Prostate gland (tissue), 2 donors: ENCODE measurements at places on chromosomes 4 and X. TPM values are rescaled to one million over a fixed set of nuclear protein-coding genes. Genes with fewer than 3 reads are reported as not detected.

DNA sequence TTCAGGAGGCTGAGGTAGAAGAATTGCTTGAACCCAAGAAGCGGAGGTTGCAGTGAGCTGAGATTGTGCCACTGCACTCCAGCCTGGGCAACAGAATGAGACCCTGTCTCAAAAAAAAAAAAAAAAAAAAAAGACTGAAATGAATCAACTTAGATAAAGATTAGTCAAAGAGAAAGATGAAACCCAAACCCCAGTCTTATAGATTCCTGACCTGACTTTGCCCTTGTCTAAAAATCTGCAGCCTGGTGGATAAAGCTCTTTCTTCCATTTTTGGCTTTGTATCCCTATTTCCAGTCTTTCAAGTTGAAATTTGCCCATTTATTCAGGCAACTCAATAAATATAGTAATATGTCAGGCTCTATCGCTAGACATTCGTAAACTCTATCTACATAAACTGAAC lies 39.3 kb upstream of the SPINK2 start:
- no peak for DNase-seq

- DNase-seq: no peak
These were observed 32.8 kb downstream of the GATB start for GRCh38 chr4:151728006-151728405.

GRCh38 chr4:40152637-40153036 lies 44.2 kb upstream of the RHOH start:
- no peak for DNase-seq

- DNase-seq: no peak
These were observed 250.5 kb downstream of the TLL1 start for GRCh38 chr4:166123546-166123945.

Gene CSAG2
- total RNA-seq: not detected

Gene STPG2
- total RNA-seq: 1.1 TPM

DNA sequence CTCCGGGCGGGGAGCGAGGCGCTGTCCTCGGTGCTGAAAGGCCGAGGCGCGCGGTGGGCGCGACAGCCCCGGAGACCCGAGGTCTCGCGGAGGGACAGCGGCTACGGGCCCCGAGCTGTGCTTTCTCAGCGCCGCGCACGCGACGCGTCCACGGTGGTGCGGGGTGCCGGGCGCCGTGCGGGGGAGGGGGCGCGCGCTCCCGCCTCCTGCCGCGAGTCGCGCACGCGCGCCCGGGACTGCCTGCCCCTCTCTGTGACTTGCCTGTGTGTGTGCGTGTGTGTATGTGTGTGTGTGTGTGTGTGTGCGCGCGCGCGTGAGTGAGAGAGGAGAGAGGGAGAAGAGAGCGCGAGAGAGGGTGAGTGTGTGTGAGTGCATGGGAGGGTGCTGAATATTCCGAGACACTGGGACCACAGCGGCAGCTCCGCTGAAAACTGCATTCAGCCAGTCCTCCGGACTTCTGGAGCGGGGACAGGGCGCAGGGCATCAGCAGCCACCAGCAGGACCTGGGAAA lies at the start of gene GRIA2:
GRIA2 (plus strand) TSS at position 358 of the 511 bp plus-strand sequence. CDS start 315 bp downstream, outside the sequence.
- no peak for DNase-seq

Gene SORCS2
- total RNA-seq: 1.0 TPM

GRCh38 chr4:138308356-138308755 lies 66.2 kb upstream of the SLC7A11 start:
- no peak for DNase-seq

Gene PNMA6E
- 6.9 TPM for total RNA-seq

Gene GAGE13
- total RNA-seq: not detected

Gene CENPE
- 4.5 TPM for total RNA-seq

Gene GC
- 0.45 TPM for total RNA-seq

DNA sequence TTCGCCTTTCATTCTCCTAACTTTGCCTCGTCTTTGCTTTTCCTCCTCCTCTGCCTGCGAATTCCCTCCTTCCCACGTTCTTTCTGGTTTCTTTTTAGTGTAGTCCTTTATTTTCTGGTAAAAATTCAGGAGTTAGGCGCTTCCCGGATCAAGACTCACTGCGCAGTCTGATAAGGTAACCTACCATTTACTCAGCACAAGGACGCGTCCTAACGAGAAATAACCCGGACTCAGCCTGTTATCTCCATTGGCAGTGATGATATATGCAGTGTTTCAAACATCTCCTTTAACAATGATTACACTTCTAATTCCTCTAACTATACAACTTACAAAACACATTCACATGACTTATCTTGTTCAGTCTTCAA lies 357 bp upstream of the ETNPPL start:
- no peak for DNase-seq

- DNase-seq: no peak
These were observed 26.1 kb upstream of the EPHA5 start for GRCh38 chr4:65696436-65696835.

Gene ANXA10
- total RNA-seq: not detected

DNA sequence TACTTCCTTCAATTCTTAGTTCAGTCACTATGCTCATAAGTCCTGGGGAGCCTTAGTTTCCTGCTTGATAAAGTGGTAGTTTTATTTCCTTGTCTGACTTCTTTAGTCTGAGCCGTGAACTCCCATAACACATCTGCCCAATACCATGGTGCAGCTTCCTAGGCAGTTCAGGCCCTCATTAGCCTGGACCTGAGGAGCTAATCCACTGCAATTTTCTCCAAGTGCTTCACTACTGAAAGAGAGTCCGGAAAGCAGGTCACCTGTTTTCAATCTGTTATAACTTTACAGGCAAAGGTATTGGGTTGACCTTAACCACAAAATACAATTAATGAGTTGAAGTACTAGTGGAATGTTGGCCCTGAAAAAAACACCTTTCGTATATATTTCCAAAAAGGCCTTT lies 245.4 kb upstream of the BOD1L1 start:
- no peak for DNase-seq

Gene BEND4
- total RNA-seq: 25.2 TPM

DNA sequence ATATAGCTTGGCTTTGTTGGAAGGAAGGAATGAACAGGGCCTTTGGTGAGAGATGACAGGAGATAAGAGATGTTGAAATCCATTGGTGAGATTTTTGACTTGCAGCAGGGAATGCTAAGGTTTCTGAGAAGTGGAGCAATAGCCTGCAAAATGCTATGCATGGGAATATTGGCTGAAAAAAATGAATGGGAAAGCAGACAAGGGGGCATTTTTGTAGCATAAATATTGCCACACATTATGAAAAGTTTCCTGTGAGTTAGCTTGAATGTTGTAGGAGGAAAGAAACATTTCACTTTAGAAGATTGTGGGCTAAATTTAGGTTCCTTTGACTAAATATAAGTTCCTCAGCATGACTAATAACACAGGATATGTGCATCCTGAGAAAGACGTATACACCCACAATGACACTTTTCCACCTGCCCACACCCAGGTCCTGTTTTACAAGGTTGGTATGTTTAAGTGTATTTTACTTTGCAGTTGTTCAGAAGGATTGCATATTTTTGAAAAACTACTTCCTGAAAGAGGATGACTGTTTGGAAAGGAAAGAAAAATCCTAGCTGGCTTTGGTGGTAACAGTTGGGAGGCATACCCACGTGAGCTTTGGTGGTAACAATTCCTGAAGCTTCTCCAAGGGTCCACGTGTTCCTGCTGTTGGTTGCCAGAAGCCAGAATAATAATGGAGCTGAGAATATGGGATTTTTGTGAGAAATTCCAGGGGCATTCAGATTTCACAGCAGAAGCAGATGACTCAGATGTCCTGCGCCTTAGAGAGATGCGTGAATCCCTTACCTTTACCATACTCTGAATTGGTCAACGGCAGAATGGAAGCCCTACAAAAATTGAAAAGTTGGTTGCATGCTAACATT lies 28.5 kb downstream of the PHEX start:
- no peak for DNase-seq

Gene GPR34
- total RNA-seq: 8.2 TPM

GRCh38 chr4:13348216-13348615 lies 135.9 kb downstream of the RAB28 start:
- DNase-seq: no peak

Gene MAGED2
- total RNA-seq: 304 TPM

Gene LARP1B
- 20.9 TPM for total RNA-seq

DNA sequence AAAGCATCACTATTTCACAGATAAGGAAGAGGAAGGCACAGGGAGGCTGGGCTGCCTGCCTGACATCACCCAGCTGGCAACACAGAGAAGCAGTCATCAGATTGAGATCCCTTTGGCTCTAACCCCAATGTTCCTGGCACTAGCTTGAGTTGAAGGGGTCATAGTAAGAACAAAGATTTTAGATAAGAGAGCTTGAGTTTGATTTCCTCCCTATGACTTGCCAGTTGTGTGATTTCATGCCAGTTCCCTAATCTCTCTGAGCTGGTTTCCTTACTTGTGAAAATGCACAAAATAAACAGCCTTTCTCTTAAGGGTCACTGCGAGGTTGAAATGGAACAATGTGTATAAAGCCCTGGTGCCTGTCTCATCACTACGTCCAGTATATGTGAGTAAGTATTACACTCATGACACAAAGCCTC lies 475.4 kb upstream of the HS3ST1 start:
- peak; percentile 73 for DNase-seq

GRCh38 chr4:41379230-41379629 lies 122.5 kb downstream of the UCHL1 start:
- no peak for DNase-seq

Gene ZNF41
- 12.3 TPM for total RNA-seq

Gene EGF
- 8.5 TPM for total RNA-seq

Gene NWD2
- total RNA-seq: not detected

- no peak for DNase-seq
These were observed 69.9 kb downstream of the SEL1L3 start for GRCh38 chr4:25792876-25793275.
